ENCODE measurements at places on chromosomes 1 and 21.

- no peak for DNase-seq
Observed at GRCh38 chr1:100452641-100453040, 85.3 kb upstream of the GPR88 start.

DNA sequence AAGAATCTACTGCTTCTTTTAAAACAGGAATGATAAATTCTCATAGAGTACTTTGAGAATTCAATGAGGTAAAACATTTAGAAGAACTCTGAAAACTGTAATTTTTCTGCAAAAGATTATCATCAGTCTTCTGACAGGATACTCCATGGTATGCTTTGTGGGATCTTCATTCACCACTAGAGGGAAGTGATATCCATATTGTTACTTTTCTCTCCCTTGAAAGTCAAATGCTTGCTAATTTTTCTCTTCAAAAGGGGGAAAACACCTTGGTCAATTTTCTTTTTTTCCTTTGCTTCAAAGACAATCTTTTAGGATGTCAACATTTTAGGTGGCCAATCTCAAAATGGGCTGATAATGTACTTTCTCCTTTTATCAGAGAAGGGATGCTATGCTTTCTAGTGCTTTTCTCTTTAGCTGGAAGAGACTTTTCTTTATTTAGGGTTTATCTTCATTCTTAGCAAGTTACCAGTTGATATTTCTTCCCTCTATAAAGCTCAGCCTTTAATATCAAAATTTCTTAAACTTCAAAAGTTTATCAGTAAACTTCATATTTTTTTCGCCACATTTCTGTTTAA lies 95.5 kb downstream of the NEGR1 start:
- DNase-seq: no peak

GRCh38 chr1:229164836-229165735 lies 105.8 kb upstream of the RAB4A start:
- no peak for DNase-seq

GRCh38 chr1:222941425-222941824 lies 126.6 kb downstream of the DISP1 start:
- no peak for DNase-seq

GRCh38 chr1:247300491-247301175 lies 31.0 kb downstream of the ZNF496 start:
- no peak for DNase-seq

- no peak for DNase-seq
Observed at GRCh38 chr1:2050793-2051682, 827 bp downstream of the PRKCZ start.

DNA sequence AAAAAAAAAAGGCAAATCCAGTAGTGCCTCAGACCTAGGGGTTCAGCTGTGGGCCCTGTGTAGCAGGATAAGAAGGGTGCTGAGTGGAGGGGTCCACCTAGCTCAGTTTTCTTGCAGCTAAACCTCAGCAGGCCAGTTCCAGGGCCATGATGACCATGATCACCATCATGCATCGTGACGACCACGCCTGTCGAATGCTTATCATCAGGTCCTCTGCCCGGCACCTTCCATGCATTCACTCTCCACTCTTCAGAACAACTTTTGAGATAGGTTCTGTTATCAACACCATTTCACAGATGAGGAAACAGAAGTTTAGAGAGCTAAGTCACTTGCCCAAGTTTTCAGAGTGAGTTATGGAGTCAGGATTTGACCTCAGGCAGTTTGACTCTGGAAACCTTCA lies 54.9 kb downstream of the ACBD3 start:
- DNase-seq: no peak

GRCh38 chr1:31934706-31935629 lies 3.2 kb downstream of the PTP4A2 start:
- no peak for DNase-seq

- no peak for DNase-seq
Observed at GRCh38 chr1:200275415-200275814, 134.4 kb downstream of the ZNF281 start.

- DNase-seq: no peak
Observed at GRCh38 chr1:54335755-54336108, 70.5 kb downstream of the SSBP3 start.

DNA sequence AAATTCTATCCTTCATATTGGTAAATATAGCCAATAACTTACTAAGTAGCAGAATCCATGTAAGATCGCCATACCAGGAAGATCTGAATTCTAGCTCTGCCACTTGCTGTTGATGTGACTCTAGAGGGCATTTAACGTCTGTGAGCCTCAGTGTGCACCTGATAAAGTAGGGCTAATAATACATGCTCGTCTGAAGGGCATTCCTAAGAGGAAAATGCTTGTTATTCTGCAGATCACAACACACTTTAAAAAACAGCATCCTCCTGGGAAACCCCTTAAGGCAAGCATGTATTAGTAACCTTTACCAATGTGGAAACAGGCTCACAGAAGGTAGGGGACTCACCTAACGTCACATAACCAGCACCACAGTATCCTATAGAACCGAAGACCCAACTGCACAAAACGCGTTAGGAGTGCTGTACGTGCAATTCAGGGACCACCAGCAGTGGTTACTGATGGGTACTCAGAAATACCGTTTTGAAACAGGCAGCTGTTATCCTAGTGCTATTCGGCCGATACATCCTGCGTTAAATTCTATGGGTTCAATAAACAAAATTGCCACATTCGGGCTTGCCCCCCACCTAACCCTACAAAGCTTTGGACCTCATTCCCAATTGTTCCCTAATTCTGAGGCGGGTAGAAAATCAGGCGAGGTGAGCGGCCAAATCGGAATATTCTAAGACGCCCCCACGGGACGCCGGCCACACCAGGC lies 758 bp downstream of the DEPDC1 start:
- DNase-seq: no peak

Measured in type B pancreatic cell (in vitro differentiated cells).